Chondrocyte (in vitro differentiated cells): ENCODE measurements at places on chromosomes 2 and 18.

DNA sequence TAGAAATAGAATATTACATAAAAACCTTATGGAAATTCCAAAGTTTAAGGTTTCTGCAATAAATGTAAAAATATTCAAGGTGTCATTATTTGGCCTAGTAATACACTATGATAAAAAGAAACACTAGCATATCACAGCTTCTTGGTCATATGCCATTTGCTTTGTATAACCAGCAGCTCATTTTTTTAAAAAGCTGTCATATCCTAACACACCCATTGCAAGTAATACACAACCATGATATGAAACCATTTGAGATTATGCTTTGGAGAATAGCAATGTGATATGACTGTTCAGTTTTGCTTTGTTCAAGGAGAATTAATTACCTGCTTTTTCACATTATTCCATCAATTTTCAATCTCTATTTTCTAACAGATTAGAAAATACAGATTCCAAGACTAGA, 149.0 kb downstream of the IKZF2 start:
- no peaks in the 10 kb centered on the region for H3K27me3 ChIP-seq
- H3K4me1 ChIP-seq: peaks cover 38% of the 10 kb centered on the region
- DNase-seq: no peak
- no peak overlapping the region for H3K27ac ChIP-seq
- no peak overlapping the region for H3K4me3 ChIP-seq

GRCh38 chr18:48342125-48342524, 67.1 kb downstream of the ZBTB7C start:
- peaks cover 21% of the 10 kb centered on the region for H3K4me1 ChIP-seq
- peak; percentile 40 for DNase-seq
- H3K27me3 ChIP-seq: no peaks in the 10 kb centered on the region
- H3K36me3 ChIP-seq: no peaks in the 10 kb centered on the region

GRCh38 chr2:24749069-24749691, 44.0 kb downstream of the PTRHD1 start:
- no peaks in the 10 kb centered on the region for H3K4me1 ChIP-seq
- no peaks in the 10 kb centered on the region for H3K27me3 ChIP-seq
- no peak for DNase-seq

GRCh38 chr2:190767821-190768220, 112.8 kb upstream of the GLS start:
- no peaks in the 10 kb centered on the region for H3K4me1 ChIP-seq
- no peak overlapping the region for H3K4me3 ChIP-seq
- DNase-seq: no peak
- no peak overlapping the region for H3K27ac ChIP-seq
- H3K27me3 ChIP-seq: no peaks in the 10 kb centered on the region

GRCh38 chr2:180370511-180371205, 363.6 kb upstream of the CWC22 start:
- no peak overlapping the region for H3K4me3 ChIP-seq
- H3K27ac ChIP-seq: no peak overlapping the region
- H3K27me3 ChIP-seq: no peaks in the 10 kb centered on the region
- DNase-seq: no peak

DNA sequence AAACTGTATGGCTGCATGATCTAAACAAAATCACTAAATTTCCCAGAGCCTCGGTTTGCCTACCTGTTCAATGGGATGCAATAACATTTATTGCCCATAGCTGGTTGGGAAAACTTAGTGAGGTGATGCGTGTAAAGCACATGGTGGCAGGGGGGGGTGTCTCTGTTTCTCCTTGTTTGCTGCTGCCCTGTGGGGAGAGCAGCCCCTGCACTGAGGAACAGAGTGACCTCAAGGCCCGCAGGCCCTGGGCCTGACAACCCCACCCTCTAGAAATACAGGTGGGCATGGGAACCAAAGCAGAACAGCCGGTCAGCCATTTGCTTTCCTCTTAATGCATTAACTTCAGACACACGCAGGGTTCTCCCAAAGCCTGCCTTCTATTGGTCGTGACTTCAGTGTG, 55.1 kb upstream of the SLC66A3 start:
- H3K4me3 ChIP-seq: no peak overlapping the region
- no peaks in the 10 kb centered on the region for H3K4me1 ChIP-seq
- H3K27ac ChIP-seq: no peak overlapping the region
- no peaks in the 10 kb centered on the region for H3K36me3 ChIP-seq
- DNase-seq: no peak
- peaks cover 5% of the 10 kb centered on the region for H3K27me3 ChIP-seq

- no peak overlapping the region for H3K27ac ChIP-seq
- no peak for DNase-seq
- peaks cover 2% of the 10 kb centered on the region for H3K36me3 ChIP-seq
- no peaks in the 10 kb centered on the region for H3K27me3 ChIP-seq
Measured at GRCh38 chr2:105775809-105776559, 31.3 kb downstream of the NCK2 start.

DNA sequence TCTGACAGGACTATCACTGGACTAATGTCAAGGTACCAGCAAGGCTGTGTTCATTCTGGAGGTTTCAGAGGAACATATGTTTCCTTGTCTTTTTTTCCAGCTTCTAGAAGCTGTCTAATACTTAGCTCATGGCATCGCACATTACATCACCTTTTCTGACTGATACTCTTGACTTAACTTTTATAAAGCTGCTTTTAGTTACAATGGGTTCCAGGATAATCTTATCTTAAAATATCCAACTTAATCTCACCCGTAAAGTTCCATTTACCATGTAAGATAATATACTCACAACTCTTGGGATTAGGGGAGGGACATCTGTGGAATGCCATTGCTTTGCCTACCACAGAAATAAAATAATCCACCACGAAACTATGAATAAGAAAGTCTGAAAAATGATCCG, 394.2 kb downstream of the CDH19 start:
- H3K4me1 ChIP-seq: no peaks in the 10 kb centered on the region
- no peak overlapping the region for H3K4me3 ChIP-seq
- H3K27ac ChIP-seq: no peak overlapping the region

DNA sequence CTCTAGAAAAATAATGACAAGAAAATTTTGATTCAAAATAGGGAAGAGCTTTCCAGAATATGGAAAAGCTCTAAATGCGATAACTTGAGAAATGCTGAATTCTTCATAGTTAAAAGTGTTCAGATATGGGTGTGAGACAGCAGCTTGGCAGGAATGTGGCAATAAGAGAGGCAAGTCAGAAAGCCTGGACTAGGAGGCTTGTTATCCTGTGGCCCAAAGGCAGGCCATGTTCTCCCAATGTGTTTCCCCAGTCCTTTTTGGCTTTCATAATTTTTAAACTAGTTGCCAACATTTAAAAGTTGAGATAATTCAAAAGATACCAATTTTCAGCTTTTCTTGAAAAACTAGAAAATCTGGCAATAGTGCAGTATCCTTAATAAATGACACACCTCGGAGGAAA, 366.3 kb upstream of the FANCL start:
- DNase-seq: no peak
- H3K4me1 ChIP-seq: no peaks in the 10 kb centered on the region
- H3K27ac ChIP-seq: no peak overlapping the region
- no peaks in the 10 kb centered on the region for H3K36me3 ChIP-seq

- DNase-seq: no peak
- H3K27me3 ChIP-seq: no peaks in the 10 kb centered on the region
- no peaks in the 10 kb centered on the region for H3K4me1 ChIP-seq
- H3K27ac ChIP-seq: no peak overlapping the region
- no peak overlapping the region for H3K4me3 ChIP-seq
Measured at GRCh38 chr2:212428681-212429478, 109.7 kb downstream of the ERBB4 start.

- no peak for DNase-seq
- H3K4me1 ChIP-seq: no peaks in the 10 kb centered on the region
- H3K36me3 ChIP-seq: peaks cover 9% of the 10 kb centered on the region
- H3K27me3 ChIP-seq: no peaks in the 10 kb centered on the region
- H3K27ac ChIP-seq: no peak overlapping the region
- H3K4me3 ChIP-seq: no peak overlapping the region
Measured at GRCh38 chr18:62963507-62963906, 248.2 kb downstream of the PHLPP1 start.

- H3K4me3 ChIP-seq: no peak overlapping the region
- H3K27me3 ChIP-seq: no peaks in the 10 kb centered on the region
- DNase-seq: no peak
- H3K4me1 ChIP-seq: peaks cover 26% of the 10 kb centered on the region
Measured at GRCh38 chr2:216279031-216279430, 93.3 kb downstream of the MARCHF4 start.

- H3K27me3 ChIP-seq: no peaks in the 10 kb centered on the region
- H3K4me3 ChIP-seq: no peak overlapping the region
- H3K36me3 ChIP-seq: no peaks in the 10 kb centered on the region
- DNase-seq: no peak
- H3K27ac ChIP-seq: no peak overlapping the region
Measured at GRCh38 chr2:12824351-12824777, 107.6 kb downstream of the TRIB2 start.

DNA sequence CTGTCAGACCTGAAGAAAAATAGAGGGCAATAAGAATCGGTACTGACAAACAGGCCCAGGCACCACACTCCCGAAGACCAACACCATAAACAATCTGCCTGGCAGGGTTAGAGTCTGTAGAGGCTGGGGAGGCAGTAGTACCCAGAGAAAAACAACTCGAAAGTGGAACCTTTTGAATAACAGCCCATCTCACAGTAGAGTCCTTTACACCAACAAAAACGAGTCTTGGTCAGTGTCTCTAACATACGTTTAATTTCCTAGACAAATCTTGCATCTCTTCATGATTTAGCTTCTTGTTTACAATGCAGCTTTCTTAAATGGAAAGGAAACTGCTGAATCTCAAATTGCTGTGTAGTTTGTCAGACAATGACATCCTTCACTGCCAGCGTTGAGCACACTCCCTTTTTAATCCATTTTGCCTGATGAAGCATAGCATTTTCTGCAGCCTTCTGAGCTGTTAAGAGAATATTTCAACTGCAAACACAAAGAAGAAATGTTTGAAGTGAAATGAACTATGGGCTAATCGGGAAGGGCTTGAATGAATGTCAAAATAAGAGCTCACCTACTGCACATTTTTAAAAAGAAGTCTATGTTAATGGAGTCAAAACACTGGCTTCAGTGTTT, 73.1 kb upstream of the DSG1 start:
- DNase-seq: no peak
- peaks cover 55% of the 10 kb centered on the region for H3K4me1 ChIP-seq
- no peak overlapping the region for H3K4me3 ChIP-seq
- no peaks in the 10 kb centered on the region for H3K27me3 ChIP-seq
- no peaks in the 10 kb centered on the region for H3K36me3 ChIP-seq
- no peak overlapping the region for H3K27ac ChIP-seq

DNA sequence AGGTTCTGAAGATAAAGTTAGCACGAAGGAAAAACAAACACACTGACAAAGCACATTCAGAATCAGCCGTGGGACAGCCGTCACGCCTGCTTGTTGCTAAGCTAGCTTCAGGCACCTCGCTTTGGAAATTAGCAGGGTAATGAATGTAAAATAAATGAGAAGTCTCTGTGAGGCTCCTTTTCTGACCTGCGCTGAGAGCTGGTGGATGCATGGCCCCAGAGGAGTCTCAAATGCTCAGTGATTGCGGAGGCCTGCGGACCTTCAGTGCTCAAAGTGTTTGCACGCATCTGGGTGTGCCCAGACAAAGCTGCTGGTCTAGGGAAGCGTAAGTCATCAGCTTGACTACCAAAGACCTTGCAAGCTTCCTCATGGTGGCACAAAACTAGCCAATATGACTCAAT, 50.6 kb downstream of the CD8B2 start:
- DNase-seq: no peak
- no peak overlapping the region for H3K27ac ChIP-seq
- H3K27me3 ChIP-seq: peaks cover 57% of the 10 kb centered on the region
- H3K36me3 ChIP-seq: no peaks in the 10 kb centered on the region
- peaks cover under 1% of the 10 kb centered on the region for H3K4me1 ChIP-seq

- H3K36me3 ChIP-seq: no peaks in the 10 kb centered on the region
- H3K27ac ChIP-seq: peak overlapping the region; percentile 10
- H3K27me3 ChIP-seq: no peaks in the 10 kb centered on the region
- no peak for DNase-seq
- no peak overlapping the region for H3K4me3 ChIP-seq
Measured at GRCh38 chr18:59650266-59650820, 46.9 kb downstream of the CCBE1 start.

GRCh38 chr2:239476757-239477585, 76.2 kb upstream of the HDAC4 start:
- H3K27me3 ChIP-seq: peaks cover 22% of the 10 kb centered on the region
- peaks cover 3% of the 10 kb centered on the region for H3K36me3 ChIP-seq
- no peaks in the 10 kb centered on the region for H3K4me1 ChIP-seq
- DNase-seq: peak; percentile 56

DNA sequence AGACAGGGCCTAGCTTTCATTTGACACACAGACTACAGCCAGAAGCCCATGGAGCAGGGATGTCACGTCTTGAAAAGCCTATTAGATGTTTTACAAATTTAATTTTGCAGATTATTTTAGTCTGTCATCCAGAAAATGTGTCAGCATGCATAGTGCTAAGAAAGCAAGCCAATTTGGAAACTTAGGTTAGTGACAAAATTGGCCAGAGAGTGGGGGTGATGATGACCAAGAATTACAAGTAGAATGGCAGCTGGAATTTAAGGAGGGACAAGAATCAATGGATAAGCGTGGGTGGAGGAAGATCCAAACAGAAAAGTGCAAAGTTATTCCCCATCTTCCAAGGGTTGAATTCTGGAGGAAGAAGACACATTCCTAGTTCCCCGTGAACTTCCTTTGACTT, 7.8 kb upstream of the IL1RL2 start:
- peaks cover 28% of the 10 kb centered on the region for H3K36me3 ChIP-seq
- no peak for DNase-seq
- no peak overlapping the region for H3K4me3 ChIP-seq
- no peak overlapping the region for H3K27ac ChIP-seq
- H3K27me3 ChIP-seq: no peaks in the 10 kb centered on the region

- no peaks in the 10 kb centered on the region for H3K4me1 ChIP-seq
- peaks cover 2% of the 10 kb centered on the region for H3K36me3 ChIP-seq
- no peaks in the 10 kb centered on the region for H3K27me3 ChIP-seq
Measured at GRCh38 chr2:54189539-54189938, 66.5 kb downstream of the TSPYL6 start.

DNA sequence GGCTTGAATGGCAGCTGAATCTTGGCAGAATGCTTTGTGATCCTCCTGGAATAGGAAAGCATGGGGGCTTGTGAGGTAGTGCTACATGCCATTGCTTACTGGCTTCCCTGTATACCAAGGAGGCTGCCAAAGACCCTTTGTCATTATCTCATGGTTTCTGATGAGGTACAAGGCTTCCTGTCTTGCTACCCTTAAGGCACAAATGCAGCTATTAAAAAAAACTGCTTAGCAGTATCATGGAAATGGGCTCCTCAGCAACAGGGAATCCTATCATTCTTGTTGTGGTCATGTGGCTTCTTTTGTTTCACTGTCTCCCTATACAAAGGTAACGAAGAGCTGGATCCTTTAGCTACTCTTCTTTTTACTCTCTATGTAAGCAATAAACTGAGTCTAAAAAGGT, 6.6 kb upstream of the KANSL1L start:
- H3K4me1 ChIP-seq: no peaks in the 10 kb centered on the region
- H3K27me3 ChIP-seq: peaks cover 33% of the 10 kb centered on the region
- H3K27ac ChIP-seq: no peak overlapping the region
